ENCODE measurements at places on chromosomes 5 and 9.

DNA sequence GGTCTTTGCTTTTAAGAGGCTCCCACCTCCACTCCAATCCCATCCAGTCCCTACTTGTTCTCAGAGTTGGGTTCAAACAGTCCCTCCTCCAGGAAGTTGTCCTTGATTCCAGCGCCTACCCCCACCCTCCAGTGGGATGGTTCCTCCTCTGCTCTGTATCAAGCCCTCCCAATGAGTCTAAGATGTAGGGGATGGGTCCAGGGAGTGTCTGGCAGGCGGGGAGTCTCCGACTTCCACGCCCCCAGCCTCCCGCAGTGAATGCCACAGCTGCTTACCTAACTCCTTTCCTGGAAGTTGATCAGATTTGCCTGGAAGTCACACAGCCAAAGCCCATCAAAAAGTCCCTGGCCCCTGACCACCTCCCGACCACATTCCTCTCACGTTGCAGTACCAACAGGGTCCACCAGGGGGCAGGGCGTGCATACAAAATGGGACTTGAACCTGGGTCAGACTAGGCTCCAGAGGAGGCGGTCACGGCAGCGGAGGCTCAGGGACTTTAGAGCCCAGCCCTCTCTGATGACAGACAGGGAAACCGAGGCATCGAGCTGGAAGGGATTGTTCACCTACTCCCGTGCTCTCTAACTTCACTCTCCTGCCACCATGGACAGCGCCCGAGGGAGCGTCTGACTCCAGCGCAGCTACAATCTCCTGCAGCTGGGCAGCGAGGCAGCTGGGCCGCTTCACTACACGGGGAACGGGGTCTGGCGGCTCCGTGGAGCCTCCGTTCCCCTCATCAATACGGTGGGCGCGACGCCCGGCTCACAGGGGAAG lies 25.0 kb upstream of the TDRD7 start:
- DNase-seq: peak; percentile 71

GRCh38 chr9:114100536-114100935 lies 1.4 kb upstream of the KIF12 start:
- no peak for DNase-seq

- no peak for DNase-seq
Measured at GRCh38 chr5:8396756-8397155, 527.8 kb downstream of the MTRR start.

DNA sequence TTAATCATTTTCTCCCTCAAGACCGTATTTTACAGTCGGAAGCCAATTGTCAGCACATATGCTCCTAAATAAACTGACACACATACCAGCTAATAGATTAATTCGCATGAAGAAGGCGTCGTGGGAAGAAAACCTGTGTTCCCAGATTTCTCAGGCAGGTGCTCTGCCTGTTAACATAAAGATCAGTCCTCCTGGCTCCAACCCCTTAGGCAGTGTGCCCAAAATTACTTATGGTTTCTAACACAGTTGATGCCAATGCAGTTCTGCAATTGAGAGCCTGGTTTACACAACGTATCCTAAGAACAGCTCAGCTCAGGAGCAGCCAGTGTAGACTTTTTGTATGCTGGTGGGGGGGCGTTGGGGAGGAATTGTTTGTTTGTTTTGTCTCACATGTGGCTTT lies 208.3 kb downstream of the ENC1 start:
- DNase-seq: no peak

GRCh38 chr9:126942399-126942798 lies 27.8 kb downstream of the RALGPS1 start:
- DNase-seq: no peak

- no peak for DNase-seq
Measured at GRCh38 chr5:122713041-122713440, 61.8 kb upstream of the SNX2 start.

GRCh38 chr9:112174222-112174964 lies 704 bp downstream of the SUSD1 start:
- peak; percentile 70 for DNase-seq

GRCh38 chr5:121975294-121975693 lies 13.5 kb downstream of the SRFBP1 start:
- DNase-seq: no peak

DNA sequence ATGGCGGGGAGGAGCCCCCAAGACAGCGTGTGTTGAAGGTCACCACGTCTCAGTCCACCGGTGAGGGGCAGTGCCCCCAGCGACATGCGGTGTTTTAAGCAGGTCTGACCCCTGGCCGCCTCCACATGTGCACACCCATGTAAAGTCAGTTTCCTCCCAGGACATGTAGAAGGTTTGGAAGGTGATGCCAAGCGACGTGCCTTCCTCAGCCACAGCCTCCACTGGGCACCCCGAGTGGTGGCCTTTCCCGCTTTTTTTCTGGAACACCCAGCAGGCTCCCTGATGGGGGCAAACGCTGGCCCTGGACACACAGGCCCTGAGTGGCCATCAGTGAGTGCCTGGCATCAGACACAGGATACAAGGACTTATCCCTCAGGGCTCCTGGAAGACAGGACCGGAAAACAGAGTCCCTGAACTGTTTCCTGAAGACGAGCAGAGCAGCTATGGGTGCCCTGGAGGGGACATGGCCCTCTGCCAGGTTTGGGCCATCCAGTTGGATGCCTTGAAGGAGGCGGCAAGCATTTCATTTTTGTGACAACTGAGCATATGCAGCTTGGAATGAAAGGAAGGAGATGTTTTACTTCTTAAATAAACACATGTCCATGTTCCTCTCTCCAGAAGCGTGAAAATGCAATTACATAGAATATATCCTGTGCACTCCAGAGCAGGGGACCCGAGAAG lies 275.8 kb upstream of the IRX2 start:
- DNase-seq: no peak
